NCI-H524 treated with DMSO at 0.1 percent for 48 hours (cell line): ENCODE measurements at places on chromosomes 16 and 17.
A peak's percentile ranks its signal among the peaks of the same experiment; 100 is the strongest.

GRCh38 chr17:72702998-72703397 lies 389.5 kb downstream of the SLC39A11 start:
- no peak for DNase-seq

DNA sequence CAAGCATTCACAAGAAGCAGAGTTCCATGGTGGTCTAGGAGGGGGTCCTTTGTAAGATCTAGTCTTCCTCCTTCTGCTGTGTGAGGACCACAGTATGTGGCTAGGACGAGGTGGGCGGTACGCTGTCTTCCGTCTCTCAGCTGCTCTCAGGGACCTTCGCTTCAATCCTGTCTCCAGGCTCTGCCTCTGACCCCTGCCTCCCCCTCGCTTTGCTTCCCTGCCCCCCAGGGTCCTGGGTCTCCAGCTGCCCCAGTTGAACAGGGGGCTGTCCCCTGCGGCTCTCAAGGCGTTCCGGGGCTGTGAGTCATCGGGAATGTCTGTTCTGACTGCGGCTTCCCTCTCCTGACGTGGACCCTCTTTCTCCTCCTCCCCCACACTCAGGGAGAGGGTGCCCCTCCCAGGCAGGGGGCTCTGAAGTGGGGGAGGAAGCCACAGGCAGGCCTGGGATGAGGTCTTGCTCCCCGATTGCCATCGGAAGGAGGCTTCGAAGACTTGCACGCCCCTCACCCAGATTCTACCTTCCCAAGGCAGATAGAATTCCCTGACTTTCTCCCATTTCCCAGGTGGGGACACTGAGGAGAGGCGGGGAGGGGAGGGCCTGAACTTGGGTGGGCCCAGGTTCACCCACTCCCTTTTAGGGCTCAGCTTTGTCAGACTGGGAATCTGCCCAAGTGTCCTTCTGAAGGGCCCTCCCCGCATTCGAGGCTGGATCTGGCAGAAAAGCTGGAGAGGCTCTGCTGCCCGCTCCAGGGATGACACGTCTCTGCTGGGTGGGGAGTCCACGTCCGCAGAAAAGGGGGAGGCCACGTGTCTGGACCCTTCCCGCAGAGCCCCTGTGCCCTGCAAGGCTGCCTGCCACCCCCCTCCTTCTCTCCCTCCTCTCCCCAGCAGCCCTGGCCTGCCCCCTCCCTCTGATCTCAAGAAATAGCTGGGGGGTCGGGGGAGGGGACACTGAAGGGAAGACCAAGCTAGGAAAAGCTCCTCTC lies 9.1 kb upstream of the COL1A1 start:
- DNase-seq, result no peak

- no peak for DNase-seq
These were observed 10.0 kb upstream of the CCL23 start for GRCh38 chr17:36027761-36028160.

DNA sequence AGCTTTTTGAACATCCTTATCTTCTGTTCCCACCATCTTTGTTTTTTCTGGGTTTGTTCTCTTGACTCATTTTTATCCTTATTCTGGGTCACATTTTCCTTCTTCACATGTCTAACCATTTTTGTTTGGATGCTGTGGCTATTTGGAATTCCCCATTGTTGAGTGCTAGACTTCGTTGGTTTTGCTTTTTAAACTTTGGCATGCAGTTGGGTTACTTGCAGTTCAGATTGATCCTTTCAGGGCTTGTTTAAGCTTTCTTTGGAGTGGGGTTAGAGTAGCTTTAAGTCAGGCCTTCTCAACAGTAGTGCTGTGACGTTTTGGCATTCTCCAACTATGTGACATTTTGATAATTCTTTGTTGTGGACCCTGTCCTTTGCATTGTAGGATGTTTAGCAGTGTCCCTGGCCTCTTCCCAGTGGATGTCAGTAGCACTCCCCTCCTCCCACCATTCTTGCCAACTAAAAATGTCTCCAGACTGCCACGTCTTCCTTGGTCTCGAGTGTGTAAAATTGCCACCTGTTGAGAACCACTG lies 21.1 kb downstream of the PRMT7 start:
- no peak for DNase-seq

DNA sequence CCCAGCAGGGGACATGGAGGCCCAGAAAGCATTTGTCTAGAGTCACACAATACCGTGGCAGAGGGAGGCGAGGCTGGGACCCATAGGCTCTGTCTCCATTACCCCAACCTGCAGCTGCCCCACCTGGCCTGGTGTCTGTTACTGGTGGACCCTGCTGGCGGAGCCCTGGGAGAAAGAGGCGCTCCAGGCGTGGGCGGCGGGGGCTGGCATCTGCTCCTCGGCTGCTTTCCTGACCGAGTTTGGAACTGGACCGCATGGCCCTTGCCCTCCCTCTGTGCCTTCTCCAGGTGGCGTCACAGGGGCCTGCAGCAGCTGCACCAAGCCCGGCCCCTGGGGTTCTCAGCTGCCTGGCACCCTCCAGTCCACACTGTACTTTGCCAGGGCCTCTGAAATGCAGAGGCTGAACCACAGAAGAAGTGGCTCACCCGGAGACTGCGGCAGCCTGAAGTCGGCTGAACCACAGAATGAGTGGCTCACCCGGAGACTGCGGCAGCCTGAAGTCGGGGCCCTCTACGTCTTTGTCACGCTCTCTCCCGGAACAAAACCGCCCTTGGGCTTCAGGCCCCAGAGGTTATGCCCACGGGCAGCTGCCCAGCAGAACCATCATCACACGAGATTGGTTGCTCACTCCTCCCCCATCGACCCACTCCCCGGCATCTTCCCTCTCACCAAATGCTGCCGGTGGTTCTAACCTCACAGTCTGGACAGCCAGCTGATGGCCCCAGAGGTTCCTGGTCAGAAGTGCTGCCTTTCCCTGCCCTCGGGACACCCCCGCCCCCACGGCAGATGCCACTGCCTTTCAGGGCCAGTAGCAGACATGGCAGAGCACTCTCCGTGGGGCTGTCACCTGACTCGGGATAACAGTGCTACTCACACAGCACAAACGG lies 20.2 kb downstream of the CBFA2T3 start:
- peak; percentile 57 for DNase-seq

- DNase-seq, result no peak
These were observed 133.2 kb upstream of the HS3ST3A1 start for GRCh38 chr17:13734880-13735279.

- no peak for DNase-seq
These were observed 69.7 kb downstream of the TANC2 start for GRCh38 chr17:63035695-63036094.

GRCh38 chr16:57191056-57191571 lies 5.0 kb downstream of the RSPRY1 start:
- no peak for DNase-seq

DNA sequence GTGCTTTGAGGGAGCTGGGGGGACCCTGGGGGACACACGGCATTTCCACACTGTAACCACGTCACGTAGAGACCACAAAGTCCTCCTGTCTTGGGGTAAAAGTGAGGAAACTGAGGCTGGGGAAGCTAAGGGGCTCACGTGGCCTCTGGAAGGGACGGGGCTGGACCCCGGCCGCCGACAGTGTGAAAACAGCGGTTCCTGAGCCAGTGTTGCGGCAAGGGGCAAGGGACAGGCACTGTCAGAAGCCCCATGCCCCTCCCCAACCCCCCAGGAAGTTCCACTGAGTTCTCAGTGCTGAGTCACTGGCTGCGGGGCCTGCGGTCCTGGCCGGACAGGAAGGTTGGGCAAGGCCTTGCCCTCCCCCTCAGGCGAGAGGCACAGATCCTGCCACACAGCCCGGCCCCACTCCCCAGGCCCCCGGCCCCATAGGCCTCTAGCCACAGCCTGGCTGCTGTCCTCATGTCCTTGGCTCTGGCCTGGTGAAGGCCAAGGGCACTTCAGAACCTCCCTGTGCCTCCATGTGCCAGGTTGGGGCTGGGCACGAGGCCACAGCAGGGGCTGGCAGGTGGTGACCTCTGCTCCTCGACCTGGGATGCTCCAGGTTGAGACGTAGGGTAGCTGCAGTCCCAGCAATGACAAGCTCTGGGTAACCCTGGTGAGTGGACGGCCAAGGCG lies 5.0 kb upstream of the CCDC57 start:
- DNase-seq, result no peak

DNA sequence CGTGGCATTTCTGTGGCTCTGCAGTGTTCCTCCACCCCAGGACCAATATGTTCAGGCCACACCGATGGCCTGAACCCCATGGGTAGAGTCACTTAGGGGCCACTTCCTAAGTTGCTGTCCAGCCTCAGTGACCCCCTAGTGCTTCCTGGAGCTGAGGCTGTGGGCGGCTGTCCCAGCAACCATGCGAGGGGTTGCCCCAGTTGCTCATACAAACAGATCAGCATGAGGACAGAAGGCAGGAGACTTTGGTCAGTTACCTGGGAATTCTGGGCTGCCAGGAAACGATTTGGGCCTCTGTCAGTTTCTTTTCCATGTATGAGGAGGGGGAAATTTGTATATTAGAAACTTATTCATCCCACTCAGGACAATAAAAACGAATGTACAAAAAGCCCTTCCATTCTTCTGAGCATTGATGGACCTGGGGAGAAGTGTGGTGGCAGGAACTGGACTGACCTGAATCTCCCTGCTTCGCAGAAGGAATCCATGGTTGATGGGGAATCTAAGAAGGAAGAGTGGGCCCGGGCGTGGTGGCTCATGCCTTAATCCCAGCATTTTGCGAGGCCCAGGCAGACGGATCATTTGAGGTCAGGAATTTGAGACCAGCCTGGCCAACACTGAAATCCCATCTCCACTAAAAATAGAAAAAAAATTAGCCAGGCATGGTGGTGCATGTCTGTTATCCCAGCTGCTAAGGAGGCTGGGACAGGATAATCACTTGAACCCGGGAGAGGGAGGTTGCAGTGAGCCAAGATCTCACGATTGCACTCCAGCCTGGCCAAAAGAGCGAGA lies 4.9 kb upstream of the IL32 start:
- no peak for DNase-seq

GRCh38 chr16:166375-167121 lies 770 bp downstream of the HBM start:
- DNase-seq, result no peak
